ENCODE measurements at places on chromosomes 16 and 17.

- DNase-seq: no peak
Measured at GRCh38 chr17:76431509-76431908, 21.4 kb downstream of the UBE2O start.

DNA sequence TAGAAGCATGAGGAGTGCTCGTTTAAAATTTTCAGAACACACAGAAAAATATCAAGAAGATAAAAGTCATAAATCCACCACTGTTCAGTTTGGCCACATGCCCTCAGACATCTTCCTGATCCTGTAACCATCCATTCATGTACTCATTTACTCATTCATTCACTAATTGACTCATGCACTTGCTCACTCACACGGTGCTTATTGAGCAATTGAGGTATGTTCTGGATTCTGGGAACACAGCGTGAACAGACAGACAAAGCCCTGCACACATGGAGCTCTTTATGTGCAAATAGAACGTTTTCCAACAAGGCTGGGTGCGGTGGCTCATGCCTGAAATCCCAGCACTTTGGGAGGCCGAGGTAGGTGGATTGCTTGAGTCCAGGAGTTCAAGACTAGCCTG is 10.2 kb upstream of the NATD1 start:
- no peak for DNase-seq

- no peak for DNase-seq
Measured at GRCh38 chr17:39926588-39927100, 757 bp downstream of the ORMDL3 start.

- no peak for DNase-seq
Measured at GRCh38 chr16:24119807-24120206, 136.3 kb upstream of the CACNG3 start.

DNA sequence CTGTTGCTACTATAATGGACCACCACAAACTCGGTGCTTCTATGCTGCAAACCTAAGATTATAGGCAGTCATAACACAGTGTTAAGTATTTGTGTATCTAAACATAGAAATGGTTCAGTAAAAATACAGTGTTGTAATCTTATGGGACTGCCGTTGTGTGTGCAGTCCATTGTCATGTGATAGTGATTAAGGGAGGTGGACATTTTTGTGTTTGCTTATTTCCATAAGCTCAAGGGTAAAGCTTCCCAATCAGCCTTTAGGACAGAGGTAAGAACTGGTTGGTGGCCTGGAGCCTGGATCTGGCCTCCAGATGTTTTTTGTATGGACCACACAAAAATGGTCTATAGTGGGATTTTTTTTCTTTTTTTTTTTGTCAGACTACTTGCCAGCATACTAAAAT is 29.9 kb downstream of the WWOX start:
- DNase-seq: no peak

DNA sequence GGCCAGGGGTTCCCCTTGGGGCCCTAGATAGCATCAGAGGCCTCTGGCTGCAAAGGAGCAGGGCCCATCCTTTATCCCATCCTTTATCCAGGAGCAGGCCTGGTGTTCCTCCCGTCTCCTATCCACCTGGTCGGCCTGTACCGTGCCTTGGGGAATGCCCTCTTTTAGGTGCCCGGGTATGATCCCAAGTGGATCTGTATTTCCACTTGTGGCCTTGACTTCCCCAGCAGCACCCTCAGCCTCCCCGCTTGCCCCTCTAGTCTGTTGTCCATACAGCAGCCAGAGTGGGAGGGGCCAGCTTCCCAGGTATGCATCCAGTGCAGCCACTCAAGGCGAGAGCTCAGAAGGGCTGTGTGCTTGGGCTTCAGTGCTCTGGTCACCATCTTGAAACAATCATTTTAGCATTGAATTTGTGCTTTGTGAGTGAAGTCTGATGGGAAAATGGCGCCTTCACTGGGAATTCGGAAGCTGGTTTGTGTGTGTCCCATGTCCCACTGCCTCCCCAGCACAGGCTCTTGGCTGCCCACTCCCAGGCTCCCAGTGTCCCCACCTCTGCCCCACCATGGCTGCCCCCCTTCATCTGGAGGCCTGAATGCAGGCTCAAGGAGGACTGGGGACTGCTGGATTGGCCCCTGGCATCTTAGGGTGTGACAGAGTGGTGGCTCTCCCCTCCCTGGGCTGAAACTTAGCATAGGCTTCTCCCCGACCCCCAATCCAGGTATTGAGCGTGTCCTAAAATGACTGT is 3.3 kb upstream of the RNF112 start:
- DNase-seq: no peak

- DNase-seq: no peak
Measured at GRCh38 chr17:17818088-17818526, 18.7 kb downstream of the SREBF1 start.
